Lower leg skin (tissue), 4 donors: ENCODE measurements at places on chromosomes 11 and 22. TPM values are rescaled to one million over a fixed set of nuclear protein-coding genes. Genes with fewer than 3 reads are reported as not detected.

The CDCA5 gene
- total RNA-seq = 2.4 TPM

- peak; percentile 85 for DNase-seq
Measured at GRCh38 chr22:36331912-36332622, 55.7 kb downstream of the MYH9 start.

The GRIK4 gene
- total RNA-seq = not detected

The OR51E2 gene
- total RNA-seq = 0.10 TPM

- DNase-seq = peak; percentile 87
Measured at GRCh38 chr22:49958931-49959781, 1.4 kb upstream of the PIM3 start.

DNA sequence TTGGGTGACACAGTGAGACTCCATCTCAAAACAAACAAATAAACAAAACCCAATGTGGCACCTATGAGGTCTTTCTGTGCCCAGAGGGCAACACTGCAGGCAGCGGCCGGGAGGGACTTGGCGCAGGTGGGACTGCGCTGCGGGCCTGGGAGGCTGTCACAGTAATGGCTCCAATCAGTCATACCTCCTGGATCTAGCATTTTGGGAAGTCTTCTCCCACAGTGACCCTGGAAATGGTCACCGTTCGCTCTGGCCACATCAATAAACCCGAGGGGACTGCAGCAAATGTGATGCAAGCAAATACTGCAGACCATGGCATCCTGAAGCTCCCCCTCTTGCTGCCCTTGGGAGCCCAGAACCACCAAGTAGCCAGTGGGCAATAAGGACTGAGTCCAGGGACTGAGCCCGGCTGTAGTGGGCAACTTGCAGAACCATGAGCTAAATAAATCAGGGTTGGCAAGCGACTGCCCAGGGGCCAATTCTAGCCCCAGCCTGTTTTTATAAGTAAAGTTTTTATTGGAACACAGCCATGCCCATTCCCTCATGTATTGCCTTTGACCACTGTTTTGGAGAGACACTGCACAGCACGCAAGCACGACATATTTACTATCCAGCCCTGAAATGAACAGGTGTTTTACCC lies 15.4 kb downstream of the SHANK2 start:
- no peak for DNase-seq

- DNase-seq = no peak
Measured at GRCh38 chr22:24359452-24360120, 67.8 kb upstream of the ADORA2A start.

DNA sequence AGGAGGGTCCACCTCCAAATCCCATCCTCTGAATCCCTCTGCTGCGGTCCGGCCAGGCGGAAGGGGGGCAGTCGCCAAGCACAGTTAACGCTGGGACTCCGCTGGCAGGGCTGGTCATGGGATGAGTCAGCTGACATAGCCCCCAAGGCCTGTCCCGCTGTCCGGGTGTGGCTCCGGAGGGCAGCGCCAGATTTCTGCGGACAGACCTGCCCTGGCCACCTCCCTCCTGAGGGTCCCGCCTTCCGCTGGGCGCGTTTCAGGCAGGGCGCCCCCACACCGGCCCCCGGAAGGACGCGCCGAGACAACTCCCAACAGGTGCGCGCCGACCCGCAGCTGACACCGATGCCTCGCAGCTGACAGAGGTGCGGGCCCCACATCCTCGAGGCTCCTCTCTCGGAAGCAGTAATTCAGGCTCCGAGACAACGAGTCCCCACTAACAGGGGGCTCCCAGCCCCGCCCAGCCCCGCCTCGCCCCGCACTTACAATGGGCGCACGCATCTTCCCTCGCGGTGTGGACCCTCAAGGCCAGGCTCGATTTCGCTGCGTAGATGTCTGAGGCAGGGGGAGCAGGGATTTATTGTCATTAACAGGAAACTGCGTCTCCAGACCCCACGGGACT lies 607 bp downstream of the PLAAT3 start:
- peak; percentile 90 for DNase-seq

DNA sequence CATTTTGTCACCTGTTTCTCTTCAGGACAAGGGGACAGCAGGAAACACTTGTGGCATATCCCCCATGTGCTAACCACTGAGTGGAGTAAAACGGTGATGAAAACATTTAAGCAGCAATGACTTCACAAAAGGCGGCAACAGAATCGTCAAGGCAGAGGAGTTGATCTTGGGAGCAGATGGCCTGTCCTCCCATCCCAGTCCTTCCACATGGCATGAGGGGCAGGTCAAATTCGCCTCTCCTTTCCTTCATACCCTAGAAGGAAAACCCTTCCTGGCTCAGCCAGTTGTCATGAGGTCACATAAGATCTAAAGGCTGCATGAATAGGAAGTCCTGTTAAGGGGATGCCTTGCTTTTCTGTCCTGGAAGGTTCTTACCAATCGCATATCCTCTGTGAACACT lies 169.1 kb downstream of the MAML2 start:
- no peak for DNase-seq
